Adrenal gland (tissue), 19 donors: ENCODE measurements at places on chromosomes 11 and 22. TPM values are rescaled to one million over a fixed set of nuclear protein-coding genes. Genes with fewer than 3 reads are reported as not detected.

ASPHD2 gene
- 0.94 TPM for total RNA-seq

CRACR2B gene
- total RNA-seq = 18.3 TPM

SLC5A4 gene
- 0.33 TPM for total RNA-seq

DNA sequence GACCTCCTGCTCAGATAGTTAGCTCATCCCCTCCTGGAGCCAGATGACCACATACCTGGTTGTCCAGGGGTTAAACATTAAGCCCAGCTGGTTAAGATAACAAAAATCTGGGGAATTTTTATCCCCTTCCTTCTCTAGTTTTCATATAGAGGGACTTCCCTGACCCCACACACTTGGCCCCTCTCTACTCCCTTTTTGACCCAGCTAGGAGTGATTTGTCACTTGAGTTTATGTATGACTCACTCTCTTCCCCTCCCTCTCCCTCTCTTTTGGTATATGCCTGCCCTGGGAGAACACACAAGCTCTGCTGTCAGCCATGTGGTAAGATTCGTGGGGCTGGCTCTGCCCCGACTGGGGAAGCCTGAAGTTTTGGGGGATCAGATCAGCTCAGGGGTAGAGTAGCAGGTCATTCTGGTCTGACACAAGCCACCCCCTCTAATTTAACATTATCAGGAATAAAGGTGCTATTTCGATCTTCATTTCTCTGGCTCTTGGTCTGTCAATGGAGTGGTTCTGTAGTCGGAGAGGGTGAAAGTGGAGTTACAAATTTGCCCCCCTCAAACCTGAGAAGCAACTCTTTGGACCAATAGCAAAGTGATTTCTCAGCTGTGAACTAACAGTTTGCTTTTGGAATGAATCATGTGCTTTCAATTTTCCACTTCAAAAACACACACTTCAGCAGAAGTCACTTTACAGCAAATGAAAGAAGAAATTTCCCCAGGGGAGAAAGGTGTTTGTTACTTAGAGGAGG, 415.3 kb upstream of the CADM1 start:
- H3K4me3 ChIP-seq = no peak overlapping the region
- no peaks in the 10 kb centered on the region for H3K4me1 ChIP-seq
- no peak for DNase-seq
- H3K27me3 ChIP-seq = no peaks in the 10 kb centered on the region

- no peaks in the 10 kb centered on the region for H3K36me3 ChIP-seq
- H3K27ac ChIP-seq = no peak overlapping the region
- DNase-seq = no peak
- H3K4me3 ChIP-seq = no peak overlapping the region
- no peaks in the 10 kb centered on the region for H3K27me3 ChIP-seq
These were observed 43.4 kb upstream of the SC5D start for GRCh38 chr11:121249039-121249663.

DNA sequence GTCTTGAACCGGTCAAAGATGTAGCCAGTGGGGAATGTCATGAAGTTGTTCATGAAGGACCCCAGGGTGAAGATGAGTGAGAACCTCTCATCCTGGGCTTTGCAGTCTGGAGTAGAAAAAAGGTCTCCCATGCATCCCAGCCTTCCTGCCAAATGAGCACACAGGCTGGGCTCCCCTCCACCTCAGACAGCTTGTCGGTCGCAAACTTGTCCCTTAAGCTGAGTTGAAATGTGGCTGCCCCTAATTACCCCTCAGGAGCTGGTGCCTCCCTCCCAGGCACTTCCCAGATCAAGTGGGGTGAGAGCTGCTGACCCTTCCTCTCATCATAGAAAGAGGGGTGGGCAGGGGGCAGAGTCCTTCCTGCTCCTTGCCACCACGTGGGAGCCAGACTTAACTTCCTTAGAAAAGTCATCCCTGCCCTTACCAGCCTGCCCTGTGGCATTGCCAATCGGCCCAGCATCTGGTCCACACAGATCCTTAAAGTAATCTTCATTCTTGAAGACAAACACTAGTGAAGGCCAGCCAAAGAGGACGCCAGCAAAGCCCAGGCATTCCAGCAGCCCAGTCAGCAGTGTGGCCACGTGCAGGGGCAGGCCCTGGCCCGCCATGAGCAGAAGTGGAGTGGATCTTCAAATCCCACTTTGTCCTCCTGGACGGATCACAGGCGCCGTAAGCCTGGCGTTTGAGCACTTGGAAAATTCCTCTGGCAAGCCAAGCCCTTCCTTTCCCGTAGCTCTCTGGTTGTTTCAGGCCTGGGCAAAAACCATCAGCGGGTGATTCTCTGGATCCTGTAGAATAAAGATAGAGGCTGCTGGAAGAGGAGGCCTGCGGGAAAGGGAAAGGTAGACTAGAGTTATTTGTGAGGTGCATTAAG, 1.1 kb downstream of the SLC43A3 start:
- peaks cover 36% of the 10 kb centered on the region for H3K4me1 ChIP-seq
- peak; percentile 23 for DNase-seq
- H3K27me3 ChIP-seq = no peaks in the 10 kb centered on the region
- H3K36me3 ChIP-seq = no peaks in the 10 kb centered on the region
- no peak overlapping the region for H3K4me3 ChIP-seq
- peak overlapping the region; percentile 91 for H3K27ac ChIP-seq

GRCh38 chr22:40036126-40036525, 41.4 kb downstream of the FAM83F start:
- peaks cover 26% of the 10 kb centered on the region for H3K4me1 ChIP-seq
- no peaks in the 10 kb centered on the region for H3K27me3 ChIP-seq
- DNase-seq = no peak
- no peak overlapping the region for H3K4me3 ChIP-seq
- no peaks in the 10 kb centered on the region for H3K36me3 ChIP-seq

DNA sequence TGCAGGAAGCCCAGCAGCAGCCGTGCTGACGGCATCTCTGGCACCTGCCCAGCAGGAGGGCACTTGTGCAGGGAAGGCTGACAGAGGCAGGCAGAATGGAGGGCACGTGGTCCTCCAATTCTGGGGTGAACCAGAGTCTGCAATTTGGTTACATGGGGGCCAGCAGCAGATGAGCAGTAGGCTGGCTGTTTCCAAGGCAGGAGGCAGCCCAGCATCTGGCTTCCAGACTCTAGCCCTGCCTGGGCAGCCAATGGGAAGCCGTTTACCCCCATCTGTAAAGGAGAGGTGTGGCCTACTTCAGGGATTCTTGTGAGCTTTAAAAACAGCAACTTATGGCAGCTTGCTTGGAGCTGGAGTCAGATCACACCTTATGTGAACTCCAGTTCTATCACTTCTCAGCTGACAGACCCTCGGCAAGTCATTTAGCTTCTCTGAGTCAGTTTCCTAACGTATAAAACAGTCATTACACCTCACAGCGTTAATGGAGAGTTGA, 27.9 kb upstream of the RASL10A start:
- H3K4me1 ChIP-seq = peaks cover 13% of the 10 kb centered on the region
- no peaks in the 10 kb centered on the region for H3K36me3 ChIP-seq
- no peak overlapping the region for H3K27ac ChIP-seq
- DNase-seq = no peak
- no peaks in the 10 kb centered on the region for H3K27me3 ChIP-seq
